ENCODE measurements at places on chromosomes 7 and 10.
A peak's percentile ranks its signal among the peaks of the same experiment; 100 is the strongest.

DNA sequence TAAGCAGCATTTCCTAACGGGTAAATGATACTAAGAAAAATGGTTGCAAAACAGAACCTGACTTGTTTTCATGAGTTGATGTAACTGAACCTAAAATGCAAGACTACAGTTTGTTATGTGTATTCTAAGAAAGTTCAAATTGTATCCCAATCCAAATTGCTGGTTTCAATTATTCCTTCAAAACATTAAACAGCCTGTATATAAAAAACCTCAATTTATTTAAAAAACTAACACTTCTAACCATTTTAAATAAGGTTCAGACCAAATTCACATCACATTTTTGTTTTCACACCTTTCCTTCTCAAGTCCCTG, 80.9 kb downstream of the LRRC17 start:
- no peak for DNase-seq

- DNase-seq, result no peak
Observed at GRCh38 chr7:136122026-136122425, 144.9 kb upstream of the MTPN start.

DNA sequence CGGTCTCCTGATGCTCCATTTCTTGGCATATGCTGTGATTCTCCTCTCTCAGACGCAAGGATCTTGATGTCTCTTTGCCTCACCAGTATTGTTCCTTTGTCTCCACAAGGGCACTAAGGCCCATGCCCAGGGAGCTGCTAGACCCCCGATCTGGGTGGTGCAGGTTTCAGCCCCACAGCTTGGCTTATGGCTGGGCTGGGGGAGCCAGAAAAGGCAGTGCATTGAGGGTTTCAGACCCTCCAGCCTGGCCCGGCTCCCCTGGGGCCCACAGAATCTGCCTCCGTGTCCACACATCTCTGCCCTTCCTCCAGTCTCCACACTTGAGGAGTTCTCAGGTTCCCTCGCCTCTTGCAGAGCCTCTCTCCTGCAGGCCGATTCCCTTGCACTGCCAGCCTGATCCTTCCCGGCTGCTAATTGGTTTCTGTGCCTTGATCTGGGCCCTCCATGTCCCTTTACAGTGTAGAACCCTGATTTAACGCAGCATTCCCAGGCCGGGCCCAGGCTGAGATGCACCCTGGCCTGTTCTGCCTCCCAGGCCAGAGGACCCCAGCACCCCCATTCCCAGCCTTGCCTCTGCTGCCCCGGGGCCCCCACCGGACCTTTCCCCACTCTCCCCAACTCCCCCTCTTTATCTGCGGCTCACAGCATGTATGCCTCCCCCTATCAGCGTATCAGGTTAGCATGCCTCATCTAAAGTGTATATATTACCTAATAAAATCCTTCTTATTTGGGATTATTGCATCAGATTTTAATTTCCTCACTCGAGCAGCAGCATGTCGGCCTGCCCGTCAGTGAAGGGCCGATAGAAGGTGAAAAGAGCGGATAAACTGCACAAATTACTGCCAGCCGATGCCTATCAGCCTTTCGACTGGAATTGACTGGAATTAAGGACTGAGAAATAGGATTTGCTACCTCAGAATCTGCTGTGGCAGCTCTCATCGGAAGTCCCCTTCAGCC, 145.7 kb downstream of the C10orf105 start:
- no peak for DNase-seq

DNA sequence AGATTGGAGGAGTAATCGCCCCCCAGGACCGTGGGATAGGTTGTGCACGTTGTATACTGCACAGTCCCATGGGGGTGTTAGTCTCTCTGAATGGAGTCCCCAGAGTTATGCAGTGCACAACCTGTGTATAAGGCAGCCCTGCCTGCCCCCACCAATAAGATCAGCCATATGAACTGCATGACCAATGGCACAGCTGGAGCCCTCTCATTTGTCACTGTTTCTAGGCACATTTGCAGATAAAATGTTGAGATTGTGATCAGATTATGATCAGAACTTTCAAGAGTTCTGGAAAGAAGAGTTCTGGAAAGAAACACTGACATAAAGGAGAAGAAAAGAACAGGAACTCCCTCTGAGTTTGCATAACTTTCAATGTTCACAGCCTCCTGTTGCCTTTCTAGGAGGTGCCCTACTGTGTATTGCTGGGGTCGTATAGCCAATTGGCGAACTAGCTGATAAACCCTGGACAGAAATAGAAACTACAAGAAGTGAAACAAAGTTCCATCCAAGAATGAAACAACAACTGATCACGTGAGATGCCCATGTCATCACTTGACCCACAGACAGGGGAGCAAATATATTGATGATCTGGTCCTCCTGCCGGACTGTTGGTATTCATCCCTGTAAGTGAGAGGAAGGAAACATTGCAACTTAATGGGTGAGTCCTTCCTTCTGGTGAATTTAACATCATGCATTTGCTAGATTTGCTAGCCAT, 49.6 kb upstream of the TOMM7 start:
- peak; percentile 64 for DNase-seq

GRCh38 chr7:120877701-120878100, 19.8 kb upstream of the TSPAN12 start:
- DNase-seq, result no peak

DNA sequence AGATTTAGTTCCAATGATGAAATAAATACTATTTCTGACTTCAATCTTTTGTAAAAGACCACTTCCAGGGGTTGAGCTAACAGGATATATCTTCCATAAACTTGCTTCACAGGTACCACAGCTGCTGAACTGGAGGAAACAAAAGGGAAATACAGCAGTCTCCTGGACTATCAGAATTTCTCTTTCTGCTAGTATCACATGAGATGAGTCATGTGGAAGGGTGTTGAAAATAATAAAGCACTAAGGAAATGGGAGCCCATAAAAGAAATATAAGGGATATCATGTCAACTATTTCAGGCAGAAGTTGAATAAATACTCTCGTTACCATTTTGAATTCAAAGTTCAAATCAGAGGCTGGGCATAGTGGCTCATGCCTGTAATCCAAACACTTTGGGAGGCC, 250.3 kb upstream of the NFE2L3 start:
- DNase-seq, result no peak

DNA sequence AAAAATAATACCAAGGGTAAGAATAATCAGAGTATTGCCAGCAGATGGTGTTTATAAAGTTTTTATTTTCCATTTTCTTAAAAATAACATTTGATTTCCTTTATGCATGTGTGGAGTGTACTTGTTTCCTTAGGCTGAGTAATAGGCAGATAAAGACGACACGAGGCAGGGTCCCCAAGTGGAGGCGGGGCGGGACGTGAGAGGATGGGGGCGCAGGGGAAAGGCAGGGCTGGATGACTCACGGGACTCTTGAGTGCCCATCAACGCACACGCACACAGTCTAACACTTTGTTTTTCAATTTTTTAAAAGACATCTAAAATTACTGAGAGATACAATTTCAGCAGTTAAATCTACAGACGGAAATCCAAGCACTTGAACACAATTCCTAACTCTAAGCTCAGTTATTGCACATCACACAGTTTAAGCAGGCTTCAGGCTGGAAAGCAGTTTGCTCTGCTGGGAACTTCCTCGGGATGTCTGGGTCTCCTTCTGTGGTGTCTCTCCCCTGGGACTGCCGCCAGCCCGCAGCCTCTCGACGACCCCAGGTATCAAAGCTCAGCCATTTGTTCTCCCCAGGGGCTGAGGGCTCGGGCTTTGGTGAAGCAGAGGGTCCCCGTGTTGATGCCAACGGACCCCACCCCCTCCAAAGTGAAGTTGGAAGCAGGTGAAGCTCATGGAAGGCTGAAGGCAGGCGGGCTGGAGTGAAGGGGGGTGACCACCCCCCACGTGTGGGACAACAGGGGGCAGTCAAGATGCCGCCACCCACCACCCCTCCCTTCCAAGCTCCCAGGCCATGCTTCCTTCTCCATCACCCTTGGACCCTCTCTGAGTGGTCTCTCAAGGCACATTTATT, 29.1 kb downstream of the SPOCK2 start:
- DNase-seq, result no peak

DNA sequence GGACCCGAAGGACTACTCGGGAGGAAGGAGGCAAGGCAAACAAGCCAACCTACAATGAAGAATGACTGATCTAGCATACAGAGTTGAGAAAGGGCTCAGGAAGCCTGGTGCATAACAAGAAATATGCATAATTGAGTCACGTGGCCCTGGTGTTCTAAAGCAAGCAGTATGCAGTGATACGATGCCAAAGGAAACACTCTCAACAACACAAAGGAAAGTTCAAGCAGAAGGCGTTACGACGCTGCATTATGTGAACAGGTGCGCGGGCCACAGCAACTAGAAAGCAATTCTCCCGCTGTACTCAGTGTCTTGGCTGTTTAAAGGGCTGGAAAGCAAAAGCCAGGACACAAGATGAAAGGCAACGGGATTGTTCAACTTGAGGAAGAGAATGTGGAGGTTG, 100.8 kb downstream of the PRTFDC1 start:
- DNase-seq, result no peak

- DNase-seq, result no peak
Observed at GRCh38 chr7:82595176-82595575, 151.6 kb upstream of the CACNA2D1 start.

DNA sequence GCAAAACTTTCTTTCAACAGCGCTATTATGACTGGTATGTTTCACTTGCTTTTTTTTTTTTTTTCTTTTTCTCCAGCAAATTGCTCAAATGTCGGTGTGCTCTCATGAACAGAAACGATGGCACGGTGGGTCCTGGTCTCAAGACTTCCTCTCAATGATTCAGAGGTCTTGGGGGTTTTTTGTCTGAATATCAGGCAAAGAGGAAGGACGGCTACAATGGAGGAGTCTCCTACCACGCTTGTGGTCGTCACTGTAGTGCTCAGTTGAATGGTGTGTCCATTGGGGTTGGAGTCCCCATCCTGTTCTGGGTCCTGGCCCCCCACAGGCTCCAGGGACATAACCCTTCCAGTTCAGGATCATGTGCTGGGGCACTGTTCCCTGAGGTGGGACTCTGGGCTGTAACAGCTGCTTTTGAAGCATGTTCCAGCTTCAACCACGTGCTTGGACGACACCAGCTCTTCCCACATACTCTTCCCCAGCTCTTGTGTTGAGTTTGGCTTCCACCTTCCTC, 266.7 kb upstream of the KLF6 start:
- DNase-seq, result peak; percentile 21

DNA sequence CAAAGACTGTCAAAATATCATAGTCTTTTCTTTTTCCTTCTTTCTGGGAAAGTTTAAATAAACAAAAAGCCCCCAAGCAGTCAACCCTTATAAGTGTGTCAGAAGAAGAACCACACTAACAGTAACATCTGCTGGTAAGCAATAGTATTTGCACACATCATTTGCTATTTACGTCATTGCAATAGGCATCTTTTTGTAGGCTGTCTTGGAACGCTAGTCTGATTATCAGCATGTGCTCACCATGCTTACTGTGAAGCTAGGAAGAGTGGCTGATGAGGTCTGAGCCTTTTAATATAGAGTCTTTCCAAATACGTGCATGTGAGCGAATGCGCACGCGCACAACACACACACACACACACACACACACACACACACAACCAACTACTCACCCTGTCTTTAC, 599.0 kb upstream of the TPK1 start:
- no peak for DNase-seq

DNA sequence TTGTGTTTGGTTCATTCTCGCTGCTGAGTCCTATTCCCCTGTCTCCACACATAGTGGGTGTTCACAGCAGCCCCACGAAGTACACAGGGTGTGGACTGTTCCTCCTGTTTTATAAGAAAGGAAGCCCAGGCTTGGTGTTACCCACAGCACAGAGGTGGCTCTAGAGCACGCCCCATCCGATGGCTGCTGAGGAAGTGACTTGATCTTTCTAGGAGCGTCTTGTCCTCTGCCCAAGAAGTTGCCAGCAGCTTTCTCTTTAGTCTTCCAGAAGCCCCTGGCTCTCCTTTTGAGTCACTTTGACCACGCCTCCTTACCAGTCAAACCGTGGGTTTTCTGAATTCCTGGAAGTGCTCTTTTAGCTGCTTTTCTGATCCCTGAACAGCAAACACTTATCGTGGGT, 94.0 kb downstream of the GRK5 start:
- peak; percentile 66 for DNase-seq

- no peak for DNase-seq
Observed at GRCh38 chr10:90458054-90458453, 399.8 kb downstream of the HTR7 start.

DNA sequence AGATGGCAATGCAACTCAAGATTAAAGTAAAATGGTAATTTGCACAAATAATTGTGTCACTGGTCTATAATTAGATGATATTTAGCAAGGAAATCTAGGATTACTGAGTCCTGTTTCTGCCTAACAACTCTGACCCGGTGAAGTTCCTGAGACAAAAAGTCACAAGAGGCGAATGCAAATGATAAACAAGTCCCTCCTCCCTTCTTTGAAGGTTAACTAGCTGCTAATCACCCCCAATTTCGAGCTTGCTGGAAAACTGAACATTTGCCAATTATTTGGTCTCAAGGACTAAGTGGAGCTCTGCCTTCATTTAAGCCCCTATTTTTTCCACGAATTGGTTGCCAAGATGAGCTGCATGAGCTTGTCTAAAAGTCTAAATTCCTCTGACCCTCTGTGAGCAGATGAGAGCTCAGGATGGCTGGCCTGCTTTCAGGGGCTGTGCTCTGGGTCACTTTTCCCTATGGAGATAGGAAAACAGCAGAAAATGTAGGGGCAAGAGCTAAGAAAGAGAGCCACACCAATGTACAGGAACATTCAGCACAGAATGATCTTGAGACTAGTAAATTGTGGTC, 127.3 kb downstream of the MBL2 start:
- DNase-seq, result no peak

DNA sequence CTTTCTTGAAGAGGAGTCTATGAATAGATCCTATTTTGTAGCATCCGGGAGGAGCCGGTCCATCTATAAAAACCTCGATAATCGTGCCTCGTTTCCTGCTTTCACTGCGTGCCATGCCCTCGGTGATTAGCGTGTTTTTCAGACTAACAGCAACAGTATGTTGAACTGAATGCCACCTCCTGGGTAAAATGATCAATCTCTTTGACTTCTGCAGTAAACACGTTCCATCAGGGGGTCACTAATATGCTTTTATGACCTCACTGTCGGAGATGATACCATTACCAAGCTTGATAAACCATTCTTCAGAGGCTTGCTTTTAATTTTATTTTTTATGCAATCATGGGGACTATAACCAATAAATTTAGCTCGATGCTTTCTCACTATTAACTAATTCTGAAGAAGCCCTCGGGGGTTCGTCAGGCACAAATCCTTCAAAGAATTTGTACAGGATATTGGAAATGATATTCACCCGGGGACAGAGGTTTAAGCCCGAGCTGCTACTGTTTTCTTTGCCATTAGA, 228.3 kb downstream of the ADARB2 start:
- no peak for DNase-seq

All from B cell (primary cell).